ENCODE measurements at places on chromosomes 12 and 14.

DNA sequence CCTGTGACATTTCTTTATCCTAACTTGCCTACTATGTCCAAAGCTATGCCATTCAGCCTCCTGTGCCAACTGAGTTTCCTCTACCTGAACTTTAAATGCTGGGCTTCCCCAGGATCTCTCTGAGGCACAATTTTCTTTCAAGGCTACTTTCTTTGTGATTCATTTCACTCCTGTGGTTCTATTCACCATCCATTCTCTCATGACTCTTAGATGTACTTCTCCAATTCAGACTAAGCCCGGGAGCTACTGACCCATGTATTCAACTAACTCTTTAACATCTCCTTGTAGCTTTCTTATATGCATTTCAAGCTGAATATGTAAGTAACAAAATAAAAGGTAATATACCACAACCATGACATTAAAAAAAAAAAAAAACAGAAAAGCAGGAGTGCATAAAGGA, 738.9 kb upstream of the USP15 start:
- DNase-seq: no peak

GRCh38 chr12:24424889-24425600, 475.6 kb upstream of the SOX5 start:
- DNase-seq: no peak

- no peak for DNase-seq
Measured at GRCh38 chr12:38350342-38351174, 34.0 kb downstream of the ALG10B start.

- no peak for DNase-seq
Measured at GRCh38 chr12:20376984-20377383, 8.6 kb downstream of the PDE3A start.

DNA sequence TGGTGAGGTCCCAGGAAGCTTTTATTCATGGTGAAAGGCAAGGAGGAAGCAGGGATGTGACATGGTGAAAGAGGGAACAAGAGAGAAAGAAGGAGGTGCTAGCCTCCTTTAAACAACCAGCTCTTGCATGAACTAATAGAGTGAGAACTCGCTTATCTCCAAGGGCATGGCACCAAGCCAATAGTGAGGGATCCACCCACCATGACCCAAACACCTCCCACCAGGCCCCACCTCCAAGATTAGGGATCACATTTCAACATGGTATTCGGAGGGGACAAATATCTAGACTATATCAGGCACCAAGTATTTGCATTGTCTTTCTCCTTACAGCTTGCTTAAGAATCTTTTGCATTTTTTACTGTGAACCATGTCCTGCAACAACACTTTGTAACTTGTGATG, 91.9 kb upstream of the DHRS4 start:
- peak; percentile 23 for DNase-seq

GRCh38 chr12:1805441-1806081, 14.8 kb upstream of the LRTM2 start:
- DNase-seq: no peak

DNA sequence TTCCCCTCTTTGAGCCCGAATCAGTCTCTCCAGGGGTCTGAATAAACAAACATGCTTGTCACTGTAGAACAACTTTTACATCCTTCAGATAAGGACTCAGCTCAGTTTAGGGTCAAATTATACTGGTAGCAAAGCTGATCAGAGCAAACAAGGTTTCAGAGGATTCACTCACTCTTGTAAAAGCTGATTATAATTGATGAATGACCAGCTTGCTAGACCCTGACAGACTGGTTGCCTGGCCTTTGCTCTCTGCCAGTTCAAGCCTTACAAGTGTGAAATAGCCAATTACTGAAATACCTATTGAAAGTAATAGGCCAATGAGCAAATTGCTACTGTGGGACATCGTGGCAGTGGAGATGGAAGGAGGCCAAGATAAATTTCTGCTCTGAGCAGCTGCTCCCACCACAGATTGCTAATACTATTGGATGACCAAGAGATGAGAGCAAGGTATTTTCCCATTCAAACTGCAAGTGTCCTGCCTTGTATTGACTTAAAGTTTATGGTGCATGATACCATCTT, 177.6 kb downstream of the PDZRN4 start:
- DNase-seq: no peak

DNA sequence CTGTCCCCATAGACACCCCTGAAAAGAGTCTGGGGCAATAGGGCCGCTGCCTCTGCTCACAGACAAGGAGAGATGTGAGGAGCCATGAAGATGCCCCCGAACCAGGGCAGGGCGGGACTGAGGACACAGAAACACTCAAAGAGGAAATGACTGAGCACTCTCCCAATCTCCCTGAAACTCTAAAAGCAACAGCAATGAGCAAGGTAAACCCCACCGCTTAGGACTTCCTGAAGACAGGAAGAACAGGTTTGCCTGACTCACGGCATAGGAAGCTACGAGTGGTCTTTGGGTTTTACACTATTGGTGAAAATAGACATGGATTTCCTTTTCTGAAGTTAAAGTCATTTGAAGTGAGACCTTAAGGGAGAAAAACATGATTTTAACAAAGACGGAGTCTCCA, 32.5 kb downstream of the STX2 start:
- DNase-seq: no peak

GRCh38 chr14:68811171-68811570, 18.3 kb upstream of the ZFP36L1 start:
- DNase-seq: no peak

DNA sequence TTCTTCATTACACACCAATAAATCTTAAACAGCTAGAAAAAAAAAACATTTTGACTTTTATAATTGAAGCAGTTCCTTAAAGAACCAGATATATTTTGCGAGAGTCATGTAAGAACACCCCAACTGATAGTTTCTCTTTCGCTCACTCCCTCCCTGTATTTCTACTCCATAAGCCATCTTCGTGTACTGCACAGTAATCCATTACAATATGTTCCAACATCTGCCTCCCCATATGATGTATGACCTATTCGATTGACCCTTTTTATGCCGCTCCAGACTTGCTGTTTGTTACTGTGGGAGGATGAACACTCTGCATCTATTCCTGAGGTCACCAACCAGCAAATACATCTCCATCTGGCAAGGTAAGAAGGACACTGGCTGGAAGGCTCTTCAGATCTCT, 331.7 kb downstream of the SOX5 start:
- DNase-seq: no peak

Data from hematopoietic multipotent progenitor cell treated with erythropoietin and hydrocortisone succinate and interleukin-3 and kit ligand, for 17 days (in vitro differentiated cells).